ENCODE measurements at places on chromosomes 3 and 15. TPM values are rescaled to one million over a fixed set of nuclear protein-coding genes. Genes with fewer than 3 reads are reported as not detected.

- no peak for DNase-seq
Measured at GRCh38 chr3:84108442-84108971, 850.3 kb upstream of the CADM2 start.

GRCh38 chr3:187025254-187025655 lies 94.9 kb downstream of the ST6GAL1 start:
- no peak for DNase-seq

GRCh38 chr3:29314727-29315088 lies 33.8 kb downstream of the RBMS3 start:
- DNase-seq = no peak

DNA sequence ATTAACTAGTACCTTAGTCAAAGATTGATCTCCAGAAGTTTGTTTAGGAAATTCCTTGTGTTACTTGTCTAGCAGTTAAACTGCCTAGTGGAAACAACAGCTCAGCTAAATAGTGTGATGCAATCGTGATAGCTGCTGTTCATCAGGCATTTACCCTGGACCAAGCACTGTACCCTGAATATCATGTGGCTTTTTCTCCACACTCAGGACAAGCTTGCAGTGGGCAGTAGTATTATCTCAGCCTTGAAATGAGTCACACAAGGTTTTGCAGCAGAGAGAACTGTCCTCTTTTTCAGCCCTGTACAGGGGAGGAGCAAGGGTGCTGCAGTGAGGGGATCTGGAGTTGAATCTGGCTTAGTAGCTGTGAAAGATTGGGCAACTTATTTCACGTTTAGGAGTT lies 208.4 kb downstream of the TP63 start:
- DNase-seq = no peak

- DNase-seq = peak; percentile 25
Measured at GRCh38 chr3:169256796-169257522, 406.6 kb downstream of the MECOM start.

The OR5H1 gene
- total RNA-seq = not detected

The ROBO1 gene
- 6.0 TPM for total RNA-seq

All from left ventricle myocardium superior (tissue), 1 donor.